GM19239 (cell line): ENCODE measurements at places on chromosomes 11 and 22.

- DNase-seq = no peak
Measured at GRCh38 chr11:69919659-69920344, 100.6 kb upstream of the FGF3 start.

DNA sequence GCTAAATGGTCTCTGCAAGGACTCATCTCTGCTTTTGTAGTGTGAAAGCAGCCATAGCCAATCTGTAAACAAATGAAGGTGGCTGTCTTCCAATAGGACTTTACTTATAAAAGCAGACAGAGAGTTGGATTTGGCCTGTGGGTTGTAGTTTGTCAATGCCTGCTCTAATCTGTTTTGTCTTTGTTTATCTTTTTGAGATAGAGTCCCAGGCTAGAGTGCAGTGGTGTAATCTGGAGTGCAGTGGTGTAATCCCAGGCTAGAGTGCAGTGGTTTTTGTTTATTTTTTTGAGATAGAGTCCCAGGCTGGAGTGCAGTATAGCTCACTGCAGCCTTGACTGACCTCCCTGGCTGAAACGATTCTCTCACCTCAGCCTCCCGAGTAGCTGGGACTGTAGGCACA, 8.6 kb downstream of the PPP6R3 start:
- DNase-seq = no peak

DNA sequence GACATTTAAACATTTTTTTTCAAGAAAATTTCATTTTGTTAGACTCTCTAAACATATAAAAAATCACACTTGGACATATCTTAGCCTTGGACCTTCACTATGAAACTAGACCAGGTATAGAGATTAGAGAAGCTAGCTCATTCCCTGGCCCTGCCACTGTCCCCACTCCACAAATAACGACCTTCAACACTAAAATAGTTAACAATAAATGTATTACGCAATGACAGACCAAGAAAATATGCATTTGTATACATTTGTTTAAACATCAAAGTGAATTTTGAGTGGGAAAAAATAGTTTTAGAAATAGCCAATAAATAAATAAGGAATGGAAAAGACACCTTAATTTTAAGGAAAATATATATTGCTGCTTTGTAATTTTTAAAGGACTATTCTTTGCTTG, 20.9 kb downstream of the OR5J2 start:
- no peak for DNase-seq

GRCh38 chr11:75492181-75492820, 33.4 kb downstream of the GDPD5 start:
- peak; percentile 36 for DNase-seq

- DNase-seq = no peak
Measured at GRCh38 chr22:44340271-44341239, 27.8 kb upstream of the SHISAL1 start.

DNA sequence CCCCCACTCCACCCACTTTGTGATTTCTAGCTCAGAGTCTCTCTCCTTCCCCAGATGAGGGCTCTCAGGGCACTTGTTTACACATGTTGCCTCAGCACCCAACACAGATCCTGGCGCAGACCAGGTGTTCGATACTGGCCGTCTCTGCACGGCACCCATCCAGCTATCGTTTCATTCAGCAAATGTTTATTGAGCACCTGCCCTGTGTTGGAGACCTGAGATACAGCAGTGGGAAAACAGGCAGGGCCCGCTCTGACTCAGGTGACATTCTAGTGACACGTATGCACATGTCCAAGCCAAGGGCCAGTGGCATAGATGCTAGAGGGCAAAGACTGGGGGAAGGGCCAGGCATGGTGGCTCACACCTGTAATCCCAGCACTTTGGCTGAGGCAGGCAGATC, 71.9 kb downstream of the NFAM1 start:
- DNase-seq = no peak
